ENCODE measurements at places on chromosomes 12 and 14.

- DNase-seq = peak; percentile 44
Observed at GRCh38 chr12:121297435-121297991, 1.0 kb upstream of the CAMKK2 start.

DNA sequence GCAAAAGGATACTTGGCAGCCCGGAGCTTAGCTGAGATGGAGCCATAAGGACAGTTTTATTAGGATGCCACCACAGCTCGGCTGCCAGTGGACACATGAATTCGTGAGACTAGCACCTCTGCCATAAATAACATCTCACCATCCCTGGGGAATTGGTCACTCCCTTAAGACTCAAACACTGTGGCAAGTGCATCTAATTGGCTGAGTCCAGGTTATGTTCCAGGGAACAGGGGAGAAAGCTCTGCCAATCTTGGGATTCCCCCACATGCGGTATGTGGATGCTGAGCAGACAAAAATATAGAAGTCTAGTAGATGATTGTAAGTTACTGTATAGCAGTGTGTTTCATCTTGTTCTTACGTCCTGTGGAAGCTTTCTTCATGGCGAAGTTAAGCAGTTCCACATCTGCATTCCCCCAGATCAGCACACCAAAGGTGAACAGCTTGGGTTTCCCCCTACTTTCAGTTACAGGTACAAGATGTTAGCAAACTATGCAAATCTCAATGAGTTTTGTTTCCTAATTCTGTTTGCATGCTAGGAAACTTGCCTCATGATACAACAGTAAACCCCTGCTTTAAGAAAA lies 131.1 kb downstream of the ETV6 start:
- peak; percentile 71 for DNase-seq

- DNase-seq = no peak
Observed at GRCh38 chr12:110758922-110759321, 16.2 kb upstream of the PPP1CC start.

DNA sequence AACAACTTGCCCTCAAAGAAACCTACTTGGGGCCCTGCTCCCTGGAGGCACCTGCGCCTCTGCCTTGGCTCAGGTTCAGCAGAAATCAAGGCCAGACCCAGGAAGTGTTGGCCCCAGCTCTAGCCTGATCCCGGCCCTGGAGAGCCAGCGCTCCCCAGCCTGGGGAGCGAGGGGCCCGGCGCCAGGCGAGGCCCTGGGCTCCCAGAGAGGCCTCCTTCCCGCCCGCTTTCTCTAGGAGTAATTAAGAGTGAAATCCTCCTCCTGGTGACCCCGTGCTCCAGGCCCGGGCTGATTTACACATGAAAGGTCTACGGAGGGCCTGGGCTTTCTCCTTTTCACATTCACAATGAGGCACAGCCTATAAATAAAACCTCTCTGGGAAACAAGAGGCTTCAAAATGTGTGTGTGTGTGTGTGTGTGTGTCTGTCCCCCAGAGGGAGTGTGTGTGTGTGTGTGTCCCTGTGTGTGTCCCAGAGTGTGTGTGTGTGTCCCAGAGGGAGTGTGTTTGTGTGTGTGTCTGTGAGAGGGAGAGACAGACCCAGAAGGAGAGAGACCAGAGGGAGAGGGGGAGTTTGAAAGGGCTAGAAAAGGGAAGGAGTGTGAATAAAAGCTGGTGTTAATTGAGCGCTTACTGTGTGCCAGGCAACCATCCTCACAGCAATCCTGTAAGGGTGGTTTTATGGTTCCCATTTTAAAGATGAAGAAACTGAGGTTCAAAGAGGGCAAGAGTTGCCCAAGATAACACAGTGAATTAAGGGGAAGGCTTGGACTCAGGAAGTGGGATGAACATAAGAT lies 23.8 kb upstream of the COX6A1 start:
- DNase-seq = no peak

DNA sequence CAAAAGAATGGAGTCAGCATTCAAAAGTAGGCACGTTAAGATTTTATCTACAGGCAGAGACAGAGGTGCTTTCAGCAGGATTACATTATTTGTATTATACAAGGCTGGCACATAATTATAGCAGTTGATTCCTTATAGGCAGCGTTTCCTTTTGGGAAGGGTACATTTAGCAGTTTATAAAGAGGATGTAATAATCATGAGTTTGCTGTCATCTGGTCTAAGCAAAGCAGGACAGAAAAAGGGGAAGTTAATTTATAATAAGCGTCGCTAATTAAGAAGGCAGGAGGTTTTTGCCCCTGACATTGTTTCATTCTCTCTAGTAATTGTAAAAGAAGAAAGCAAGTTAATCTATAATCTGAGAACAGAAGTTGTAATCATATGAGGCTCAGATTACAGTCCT lies 259.9 kb upstream of the MDGA2 start:
- DNase-seq = no peak

DNA sequence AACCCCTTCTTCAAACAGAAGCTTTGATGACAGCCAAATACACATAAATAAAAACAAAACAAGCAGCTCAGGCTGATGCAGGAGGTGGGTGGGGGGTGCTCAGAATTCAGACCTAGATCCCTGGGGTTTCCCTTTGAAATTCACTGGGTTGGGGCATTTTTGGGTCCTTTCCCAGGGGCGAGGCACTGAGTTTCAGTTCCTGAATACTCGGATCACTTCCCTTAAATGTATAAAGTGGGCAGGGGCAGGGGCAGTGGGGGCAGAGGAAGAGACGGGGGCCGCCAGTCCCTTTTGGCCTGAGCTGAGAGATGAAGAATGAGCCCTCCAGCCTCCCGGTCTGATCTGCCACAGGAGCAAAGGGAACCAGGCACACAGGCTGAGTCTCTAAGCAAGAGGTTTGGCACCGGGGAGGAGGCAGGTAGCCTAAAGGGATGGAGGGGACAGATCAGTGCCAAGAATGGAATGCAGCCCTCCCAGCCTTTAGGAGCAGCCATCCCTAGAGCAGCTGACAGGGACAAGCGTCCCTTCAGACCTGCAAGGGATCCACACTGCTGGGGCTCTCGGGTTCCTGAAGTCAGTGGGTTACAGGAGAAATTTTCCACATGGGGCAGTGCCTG lies 20.3 kb downstream of the KDM2B start:
- DNase-seq = peak; percentile 54

DNA sequence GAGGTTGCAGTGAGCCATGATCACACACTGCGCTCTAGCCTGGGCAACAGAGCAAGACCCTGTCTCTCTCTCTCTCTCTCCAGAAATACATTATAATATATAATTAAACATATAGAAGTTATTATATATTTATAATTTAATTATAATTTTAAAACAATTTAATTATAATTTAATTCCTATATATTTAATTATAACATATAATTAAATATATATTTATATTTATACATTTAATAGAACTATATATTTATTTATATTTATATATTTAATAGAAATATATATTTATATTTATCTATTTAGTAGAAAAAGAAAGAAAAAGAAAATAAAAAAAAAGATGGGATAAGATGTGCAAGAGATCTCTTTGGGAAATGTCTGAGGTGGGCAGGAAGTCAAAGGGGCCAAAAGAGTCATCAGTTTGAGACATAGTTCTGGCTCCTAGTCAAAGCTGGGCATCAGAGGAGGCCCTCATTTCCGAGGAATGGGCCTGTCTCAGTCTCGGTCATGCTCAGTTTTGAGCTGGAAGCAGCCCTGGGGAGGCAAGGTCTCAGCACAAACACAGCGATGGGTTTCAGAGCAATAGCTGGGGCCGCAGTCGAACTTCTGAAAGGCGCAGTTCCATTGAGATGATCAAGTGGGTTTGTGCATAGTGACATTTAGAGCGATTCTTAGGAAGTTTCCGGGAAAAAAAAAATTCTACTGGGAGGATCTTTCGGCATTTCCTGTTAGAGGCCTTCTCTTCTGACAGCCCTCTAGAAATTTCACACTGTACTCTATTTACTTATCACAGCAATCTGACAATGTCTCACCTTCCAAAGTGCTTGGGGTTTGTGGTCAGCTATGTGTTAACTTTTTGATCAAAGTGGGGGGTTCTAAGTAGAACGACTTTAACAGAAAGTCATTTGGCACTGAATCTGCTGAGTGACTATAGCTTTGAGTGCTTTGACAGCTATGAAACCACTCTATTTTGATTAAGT lies 58.7 kb upstream of the GZMB start:
- no peak for DNase-seq

DNA sequence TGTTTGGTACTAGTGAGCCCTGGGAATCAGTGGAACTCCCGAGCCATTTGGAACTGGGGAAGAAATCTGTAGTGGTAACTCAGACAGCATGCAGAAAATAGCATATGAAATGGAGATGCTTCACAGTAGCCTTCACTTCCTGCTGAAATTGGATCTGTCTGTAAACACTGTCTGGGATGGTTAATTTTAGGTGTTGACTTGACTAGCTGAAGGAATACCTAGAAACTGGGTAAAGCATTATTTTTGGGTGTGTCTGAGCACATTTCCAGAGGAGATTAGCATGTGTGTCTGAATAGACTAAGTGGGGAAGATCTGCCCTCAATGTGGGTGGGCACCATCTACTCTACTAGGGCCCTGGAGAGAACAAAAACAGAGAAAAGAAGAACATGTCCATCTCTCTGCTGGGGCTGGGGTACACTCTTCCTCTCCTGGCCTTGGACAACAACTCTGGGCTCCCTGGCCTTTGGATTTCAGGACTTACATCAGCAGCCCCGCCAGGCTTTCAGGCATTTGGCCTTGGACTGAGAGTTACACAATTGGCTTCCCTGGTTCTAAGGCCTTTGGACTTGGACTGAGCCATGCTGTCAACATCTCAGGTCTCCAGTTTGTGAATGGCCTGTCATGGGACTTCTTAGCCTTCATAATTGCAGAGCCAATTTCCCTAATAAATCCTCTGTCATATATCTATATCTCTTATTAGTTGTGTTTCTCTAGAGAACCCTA lies 14.0 kb upstream of the CRADD start:
- no peak for DNase-seq

- DNase-seq = no peak
Observed at GRCh38 chr12:84904051-84904450, 8.5 kb downstream of the SLC6A15 start.

- peak; percentile 2 for DNase-seq
Observed at GRCh38 chr12:79373896-79374499, 316.8 kb downstream of the PAWR start.

- DNase-seq = no peak
Observed at GRCh38 chr12:118011961-118012360, 4.5 kb upstream of the RFC5 start.
